ENCODE measurements at places on chromosomes 2 and 18. TPM values are rescaled to one million over a fixed set of nuclear protein-coding genes. Genes with fewer than 3 reads are reported as not detected.

SERPINB2 gene
- 22.9 TPM for total RNA-seq

HOXD13 gene
- not detected for total RNA-seq

HJURP gene
- total RNA-seq = 27.2 TPM

MIB1 gene
- 71.2 TPM for total RNA-seq

NDUFS1 gene
- total RNA-seq = 125 TPM

CD207 gene
- not detected for total RNA-seq

LRRC30 gene
- not detected for total RNA-seq

AMER3 gene
- not detected for total RNA-seq

FBXO15 gene
- 0.43 TPM for total RNA-seq

BUB1 gene
- total RNA-seq = 37.1 TPM

VWC2L gene
- under 0.01 TPM for total RNA-seq

ADAM23 gene
- total RNA-seq = 9.5 TPM

ICOS gene
- total RNA-seq = not detected

MEMO1 gene
- 34.8 TPM for total RNA-seq

CIB4 gene
- total RNA-seq = not detected

SPATA3 gene
- not detected for total RNA-seq

GPD2 gene
- total RNA-seq = 63.9 TPM

GALNT13 gene
- 1.7 TPM for total RNA-seq

C2orf80 gene
- not detected for total RNA-seq

ADD2 gene
- not detected for total RNA-seq

PSMA8 gene
- total RNA-seq = not detected

PSD4 gene
- total RNA-seq = 4.7 TPM

ZSWIM2 gene
- not detected for total RNA-seq

INHBB gene
- total RNA-seq = under 0.01 TPM

ABCB11 gene
- total RNA-seq = under 0.01 TPM

SLC5A7 gene
- not detected for total RNA-seq

RAB6C gene
- total RNA-seq = under 0.01 TPM

RGPD4 gene
- total RNA-seq = not detected

ATL2 gene
- total RNA-seq = 65.6 TPM

EMILIN1 gene
- total RNA-seq = 160 TPM

TWSG1 gene
- total RNA-seq = 118 TPM

TP53I3 gene
- total RNA-seq = 66.9 TPM

PDCD1 gene
- total RNA-seq = not detected

CFAP53 gene
- under 0.01 TPM for total RNA-seq

TLX2 gene
- not detected for total RNA-seq

IL36RN gene
- not detected for total RNA-seq

PIEZO2 gene
- 1.7 TPM for total RNA-seq

GALR1 gene
- total RNA-seq = not detected

TCF23 gene
- total RNA-seq = not detected

GALNT5 gene
- 7.7 TPM for total RNA-seq

SERPINB11 gene
- total RNA-seq = not detected

MEP1B gene
- total RNA-seq = 0.64 TPM

CYP27A1 gene
- 16.1 TPM for total RNA-seq

SERPINB13 gene
- total RNA-seq = not detected

DPYSL5 gene
- not detected for total RNA-seq

LIMS3 gene
- total RNA-seq = 14.2 TPM

ITGB6 gene
- total RNA-seq = not detected

COLEC12 gene
- total RNA-seq = 3.9 TPM

PRSS56 gene
- not detected for total RNA-seq

GAREM1 gene
- total RNA-seq = 0.97 TPM

TFPI gene
- 110 TPM for total RNA-seq

TSPYL6 gene
- total RNA-seq = not detected

DSG3 gene
- total RNA-seq = under 0.01 TPM

RAX gene
- total RNA-seq = not detected

UGT1A3 gene
- total RNA-seq = not detected

CKAP2L gene
- total RNA-seq = 6.8 TPM

PLEKHB2 gene
- total RNA-seq = 167 TPM

MGAT5 gene
- 109 TPM for total RNA-seq
